Fibroblast of gingiva (primary cell): ENCODE measurements at places on chromosomes 5 and 9.

DNA sequence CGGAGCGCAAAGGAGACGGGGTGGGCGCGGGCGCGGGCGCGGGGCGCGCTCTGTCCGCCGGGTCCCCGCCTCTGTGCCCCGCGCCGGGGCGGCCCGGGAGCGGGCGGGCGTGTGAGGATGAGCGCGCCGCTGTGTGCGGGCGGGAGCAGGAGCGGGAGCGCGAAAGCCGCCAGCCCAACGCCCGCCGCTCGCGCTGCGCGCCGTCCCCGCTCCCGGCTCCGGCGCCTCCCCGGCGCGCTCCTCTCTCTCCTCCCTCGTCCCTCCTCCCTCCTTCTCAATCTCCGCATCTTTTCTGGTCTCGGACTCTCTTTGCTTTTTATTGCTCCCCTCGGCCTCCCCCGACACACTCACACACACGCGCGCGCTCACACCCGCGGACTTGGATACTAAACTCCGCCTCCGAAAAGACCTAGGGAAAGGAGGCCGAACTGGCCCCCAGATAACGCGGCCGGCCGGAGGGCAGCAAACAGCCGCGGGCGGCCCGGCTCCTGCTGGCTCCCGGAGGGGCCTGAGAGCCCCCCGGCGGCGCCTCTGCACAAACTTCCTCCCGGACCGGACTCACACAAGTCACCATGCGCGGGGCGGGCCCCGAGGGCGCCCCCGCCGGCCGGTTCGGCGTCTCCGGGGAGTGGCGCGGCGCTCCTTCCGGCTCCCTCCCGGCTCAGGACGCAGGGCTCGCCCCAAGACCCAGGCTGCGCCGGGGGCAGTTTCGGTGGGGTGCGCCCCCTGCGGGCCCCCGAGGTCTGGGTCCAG, at the start of gene FIBCD1:
Gene FIBCD1, minus strand, starts transcription at position 596 of the 753 bp plus-strand sequence. CDS start 640 bp downstream, outside the sequence.
- no peak for DNase-seq

- no peak for DNase-seq
Measured at GRCh38 chr5:96370976-96371375, 62.1 kb downstream of the PCSK1 start.

- DNase-seq, result no peak
Measured at GRCh38 chr9:92794426-92794825, 29.8 kb upstream of the BICD2 start.

GRCh38 chr5:151956725-151957124, 32.1 kb upstream of the GLRA1 start:
- DNase-seq, result no peak

GRCh38 chr5:17058438-17058837, 122.3 kb upstream of the MYO10 start:
- peak; percentile 12 for DNase-seq

- no peak for DNase-seq
Measured at GRCh38 chr5:180041301-180042274, 30.0 kb downstream of the RNF130 start.

DNA sequence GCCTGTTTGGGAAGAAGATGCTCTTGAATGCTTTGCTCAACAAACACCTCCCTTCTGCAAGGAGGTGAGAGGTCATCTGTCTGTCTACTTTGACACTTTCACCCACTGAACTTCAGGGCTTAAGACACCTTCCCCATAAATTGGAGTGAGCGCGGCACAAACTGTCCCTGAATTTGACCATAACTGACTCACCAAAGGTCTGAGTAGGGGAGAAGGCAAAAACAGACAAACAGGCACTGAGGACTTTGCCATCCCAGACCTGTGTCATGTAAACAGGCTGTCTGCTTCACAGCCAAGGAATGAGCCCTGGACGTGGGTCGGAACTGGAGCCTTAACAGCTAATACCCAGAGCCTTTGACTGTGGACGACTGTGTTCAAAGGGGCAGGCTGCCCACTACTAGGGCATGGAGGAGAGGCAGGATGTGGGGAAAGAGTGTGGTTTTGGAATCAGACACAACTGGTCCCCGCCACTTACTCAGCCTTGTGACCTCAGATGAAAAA, 320.9 kb upstream of the KLF4 start:
- DNase-seq, result peak; percentile 46

GRCh38 chr5:127810017-127810416, 106.8 kb downstream of the CCDC192 start:
- no peak for DNase-seq

DNA sequence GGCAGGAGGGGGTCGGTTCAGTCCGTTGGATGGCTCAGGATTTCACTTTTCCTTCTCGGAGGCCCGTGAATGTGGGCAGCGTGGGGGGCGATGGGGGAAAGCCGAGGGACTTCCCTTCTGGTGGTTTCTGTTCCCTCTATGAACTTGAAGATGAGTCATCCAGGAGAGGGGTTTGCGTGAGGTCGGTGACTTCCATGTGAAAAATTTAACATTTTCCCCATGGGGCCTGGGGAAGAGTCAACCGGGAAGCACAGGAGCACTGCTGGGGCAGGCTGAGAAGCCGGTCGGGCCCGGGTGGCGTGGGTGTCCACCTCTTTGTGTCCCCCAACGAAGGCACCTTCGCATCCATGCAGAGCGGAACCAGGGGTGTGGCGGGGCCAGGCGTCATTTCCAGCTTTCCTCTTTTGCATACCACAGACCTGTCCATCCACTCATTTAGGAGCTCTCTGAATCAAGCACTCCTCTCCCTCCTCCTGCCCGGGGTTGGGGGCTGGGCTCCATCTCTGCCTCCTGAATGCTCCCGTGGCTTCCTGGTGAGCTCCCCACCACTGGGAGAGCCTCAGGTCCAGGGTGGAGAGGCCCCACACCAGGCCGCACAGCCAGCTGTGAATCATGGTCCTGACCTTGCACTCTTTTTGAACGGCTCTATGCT, 68.4 kb downstream of the ANKRD33B start:
- DNase-seq, result no peak

- no peak for DNase-seq
Measured at GRCh38 chr9:127197186-127197860, 67.3 kb upstream of the GARNL3 start.

- no peak for DNase-seq
Measured at GRCh38 chr5:6676702-6677101, 36.5 kb upstream of the TENT4A start.

DNA sequence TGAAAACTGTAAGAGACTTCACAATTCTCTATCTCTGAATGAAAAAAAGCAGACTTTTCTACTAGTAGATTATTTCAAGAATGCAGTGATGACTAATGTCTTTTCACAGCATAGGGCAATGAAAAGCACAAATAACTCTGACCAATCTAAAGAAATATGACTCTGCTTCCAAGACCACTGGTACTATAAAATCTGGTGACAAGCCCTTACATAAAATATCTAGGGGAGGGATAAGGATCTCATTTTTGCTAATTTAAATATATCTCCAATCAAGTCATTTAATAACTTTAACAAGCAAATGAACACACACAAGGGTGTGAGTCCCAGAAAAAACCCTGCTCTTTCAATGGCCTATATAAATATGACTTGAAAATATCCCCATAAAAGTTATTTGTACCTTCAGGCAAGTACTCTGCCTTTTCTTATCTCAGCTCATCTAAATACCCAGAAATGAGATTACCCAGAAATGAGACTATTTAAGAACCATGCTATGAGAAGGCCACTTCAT, 105.2 kb downstream of the GNAQ start:
- peak; percentile 43 for DNase-seq

GRCh38 chr5:140023611-140024191, 19.4 kb downstream of the NRG2 start:
- no peak for DNase-seq

- DNase-seq, result no peak
Measured at GRCh38 chr5:165617491-165617890, 2112.1 kb downstream of the MAT2B start.

- no peak for DNase-seq
Measured at GRCh38 chr5:160342413-160342941, 27.9 kb downstream of the C1QTNF2 start.

GRCh38 chr5:55864606-55865541, 13.7 kb downstream of the IL31RA start:
- DNase-seq, result no peak

- DNase-seq, result peak; percentile 76
Measured at GRCh38 chr5:65480306-65480865, 1.3 kb downstream of the ADAMTS6 start.

DNA sequence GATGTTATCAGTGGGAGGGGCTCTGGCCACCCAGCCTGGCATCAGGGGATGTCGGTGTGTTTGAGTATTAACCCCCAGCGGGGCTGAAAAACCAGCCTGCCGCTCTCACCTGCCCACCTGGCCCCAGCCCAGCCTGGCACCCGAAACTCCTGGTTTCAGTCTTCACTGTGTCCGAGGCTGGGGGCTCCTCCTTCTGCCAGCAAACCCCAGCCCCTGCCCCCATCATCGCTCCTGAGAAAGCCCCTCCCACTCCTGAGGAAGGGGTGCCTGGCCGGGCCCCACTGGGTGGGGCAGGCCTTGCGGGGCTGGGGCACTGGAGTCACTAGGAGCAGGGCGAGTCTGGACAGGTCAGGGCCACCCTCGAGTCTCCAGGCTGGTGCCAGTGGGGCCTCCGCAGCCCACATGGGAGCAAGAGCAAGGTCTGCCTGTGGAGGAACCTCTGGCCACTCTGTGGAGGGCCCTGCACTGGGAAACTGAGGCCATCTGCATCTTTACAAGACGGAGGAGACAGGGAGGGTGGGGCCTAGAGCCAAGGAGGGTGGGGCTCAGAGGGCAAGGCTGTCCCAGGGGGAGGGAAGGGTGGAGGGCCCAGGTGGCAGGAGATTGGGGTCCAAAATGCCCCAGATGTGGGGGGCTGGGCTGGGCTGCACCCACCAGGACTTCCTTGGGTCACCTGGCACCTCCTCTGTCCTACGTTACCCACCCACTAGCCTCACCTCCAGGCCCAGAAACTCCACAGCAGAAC, 51.5 kb upstream of the NOTCH1 start:
- no peak for DNase-seq

GRCh38 chr9:109115931-109116526, 3.7 kb downstream of the TMEM245 start:
- DNase-seq, result peak; percentile 37

- DNase-seq, result no peak
Measured at GRCh38 chr9:127293767-127294166, 29.2 kb downstream of the GARNL3 start.

- DNase-seq, result peak; percentile 48
Measured at GRCh38 chr5:14143841-14144585, 871 bp downstream of the TRIO start.

GRCh38 chr5:56179442-56179841, 53.7 kb downstream of the ANKRD55 start:
- DNase-seq, result no peak

DNA sequence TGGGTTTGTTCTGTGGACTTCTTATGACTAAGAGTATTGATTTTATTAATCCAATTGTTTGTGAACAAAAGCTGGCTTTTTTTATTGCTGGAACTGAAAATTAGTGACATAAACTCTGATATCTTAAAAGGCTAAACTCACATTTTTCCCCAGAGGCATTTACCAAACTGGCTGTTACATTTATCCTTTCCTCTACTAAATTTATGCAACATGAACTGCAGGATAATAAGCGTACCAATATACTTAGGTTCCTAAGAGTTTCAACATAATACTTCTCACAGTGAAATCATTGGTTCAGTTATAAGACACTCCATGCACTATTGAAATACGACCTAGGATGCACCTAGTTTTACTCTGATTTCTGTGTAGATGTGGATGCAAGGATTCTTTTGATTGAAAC, 560.8 kb upstream of the WWC1 start:
- DNase-seq, result no peak

DNA sequence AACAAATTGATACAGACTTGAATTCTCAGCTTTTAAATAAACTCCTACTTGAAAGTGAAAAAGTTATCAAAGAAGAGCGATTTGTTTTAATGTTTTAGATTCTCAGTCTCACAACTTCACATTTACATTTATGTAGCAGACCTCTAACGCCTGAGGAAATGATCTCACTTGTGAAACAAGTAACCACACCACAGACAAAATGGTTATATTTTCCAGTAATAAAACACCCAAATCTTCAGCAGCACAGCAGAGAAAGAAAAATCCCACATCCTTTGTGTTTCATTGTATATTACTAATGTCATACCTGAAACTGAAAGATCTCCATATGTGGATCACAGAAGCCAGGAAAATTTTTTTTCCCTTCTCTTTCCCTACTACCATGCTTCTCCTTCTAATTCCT, 29.8 kb upstream of the GZMA start:
- DNase-seq, result no peak

- peak; percentile 36 for DNase-seq
Measured at GRCh38 chr5:64958757-64959391, 190.1 kb downstream of the CWC27 start.

DNA sequence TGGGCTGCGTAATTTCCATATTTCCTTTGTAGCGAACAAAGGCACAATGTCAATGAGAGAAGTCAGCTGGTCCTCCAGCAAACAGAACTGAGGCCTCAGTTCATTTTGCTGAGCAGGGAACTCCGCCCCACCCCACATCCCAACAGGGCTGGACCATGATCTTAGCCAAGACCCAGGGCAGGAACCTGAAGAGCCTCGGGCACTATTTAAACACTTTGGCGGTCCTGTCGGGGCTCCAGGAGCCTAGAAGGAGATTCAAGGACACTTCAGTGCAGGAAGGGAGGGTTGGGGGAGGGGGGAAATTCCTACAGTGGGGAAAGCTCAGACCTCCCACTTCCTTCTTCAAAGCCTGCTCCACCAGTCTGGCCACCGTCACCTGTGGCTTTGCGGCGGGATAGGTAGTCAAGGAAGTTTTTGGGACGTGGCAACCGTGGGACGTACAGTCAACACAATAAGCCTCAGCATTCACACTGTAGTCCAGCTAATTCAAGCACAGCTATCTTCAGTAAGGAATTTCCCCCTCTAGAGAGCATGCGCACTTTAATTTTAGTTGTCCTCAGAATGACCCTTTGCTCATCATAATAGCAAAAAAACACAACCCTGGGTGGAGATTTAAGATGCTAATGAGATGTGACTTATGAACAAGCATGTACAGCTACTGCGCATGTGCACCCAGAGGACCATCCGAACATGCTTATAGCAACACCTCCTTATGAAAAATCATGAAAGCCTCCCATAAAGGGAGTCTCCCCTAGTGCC, 30.9 kb downstream of the S1PR3 start:
- no peak for DNase-seq
